ENCODE measurements at places on chromosomes 3 and 15.

GRCh38 chr3:108409800-108410178 lies 100.6 kb downstream of the MYH15 start:
- DNase-seq = no peak

GRCh38 chr3:20288050-20288449 lies 102.0 kb upstream of the SGO1 start:
- no peak for DNase-seq

- DNase-seq = peak; percentile 36
Observed at GRCh38 chr3:105904678-105905284, 36.0 kb upstream of the CBLB start.

- no peak for DNase-seq
Observed at GRCh38 chr15:88747111-88747510, 56.1 kb upstream of the ACAN start.

Measured in fibroblast of pulmonary artery (primary cell).